ENCODE measurements at places on chromosomes 7 and 10.

DNA sequence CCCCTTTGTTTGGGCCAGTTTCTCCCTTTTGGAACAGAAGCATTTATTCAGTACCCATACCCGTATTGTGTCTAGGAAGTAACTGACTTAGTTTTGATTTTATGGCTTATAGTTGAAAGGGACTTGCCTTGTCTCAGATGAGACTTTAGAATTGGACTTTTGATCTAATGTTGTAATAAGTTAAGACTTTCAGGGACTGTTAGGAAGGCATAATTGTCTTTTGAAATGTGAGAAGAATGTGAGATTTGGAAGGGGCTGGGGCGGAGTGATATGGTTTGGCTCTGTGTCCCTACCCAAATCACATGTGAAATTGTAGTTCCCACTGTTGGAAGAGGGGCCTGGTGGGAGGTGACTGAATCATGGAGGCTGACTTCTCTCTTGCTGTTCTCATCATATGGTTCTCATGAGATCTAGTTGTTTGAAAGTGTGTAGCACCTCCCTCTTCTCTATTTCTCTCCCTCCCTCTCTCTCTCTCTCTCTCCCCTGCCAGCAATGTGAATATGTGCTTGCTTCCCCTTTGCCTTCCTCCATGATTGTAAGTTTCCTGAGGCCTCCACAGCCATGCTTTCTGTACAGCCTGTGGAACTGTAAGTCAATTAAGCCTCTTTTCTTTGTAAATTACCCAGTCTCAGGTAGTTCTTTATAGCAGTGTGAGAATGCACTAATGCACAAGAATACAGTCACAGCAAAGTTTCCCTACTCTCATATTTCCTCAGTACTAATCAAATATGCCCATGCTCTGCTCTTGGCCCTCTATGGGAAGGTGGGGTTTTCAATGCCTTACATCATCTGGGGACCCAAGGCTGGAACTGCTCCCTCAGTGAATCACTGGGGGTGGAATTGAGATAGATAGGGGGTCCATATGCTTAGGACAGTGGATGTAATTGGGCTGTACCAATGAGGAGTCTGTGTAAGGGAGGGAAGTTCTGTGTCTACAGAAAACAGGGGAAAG lies 17.2 kb upstream of the AKR1C1 start:
- no peak for DNase-seq

GRCh38 chr10:22247636-22248035 lies 29.8 kb upstream of the EBLN1 start:
- no peak for DNase-seq

- DNase-seq: no peak
Observed at GRCh38 chr7:47611045-47611511, 29.2 kb upstream of the TNS3 start.

DNA sequence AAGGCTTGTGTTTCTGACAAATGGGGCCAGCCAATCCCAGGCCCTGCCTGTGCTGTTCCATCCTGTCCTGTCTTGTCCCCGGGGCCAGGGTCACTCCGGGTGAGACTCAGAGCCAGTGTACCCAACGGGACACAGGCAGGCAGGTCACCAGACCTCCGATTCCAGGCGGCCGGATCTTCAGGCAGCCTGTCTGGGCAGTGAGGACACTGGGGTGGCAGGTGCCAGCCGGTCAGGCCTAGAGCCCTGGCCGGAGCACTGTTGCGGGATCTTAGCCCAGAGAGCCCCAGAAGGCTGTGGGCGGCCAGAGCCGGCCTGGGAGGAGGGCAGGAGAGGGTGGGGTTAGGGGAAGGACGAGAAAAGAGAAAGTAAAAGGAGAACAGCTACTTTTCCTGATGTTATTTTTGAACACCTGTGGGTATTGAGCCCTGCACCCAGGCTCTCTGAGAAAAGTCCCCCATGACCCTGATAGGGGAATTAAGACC lies 134.3 kb upstream of the TNRC18 start:
- no peak for DNase-seq

GRCh38 chr7:20738518-20739481 lies 47.9 kb downstream of the SP8 start:
- no peak for DNase-seq

- no peak for DNase-seq
Observed at GRCh38 chr7:37249240-37249639, 199.4 kb downstream of the ELMO1 start.

DNA sequence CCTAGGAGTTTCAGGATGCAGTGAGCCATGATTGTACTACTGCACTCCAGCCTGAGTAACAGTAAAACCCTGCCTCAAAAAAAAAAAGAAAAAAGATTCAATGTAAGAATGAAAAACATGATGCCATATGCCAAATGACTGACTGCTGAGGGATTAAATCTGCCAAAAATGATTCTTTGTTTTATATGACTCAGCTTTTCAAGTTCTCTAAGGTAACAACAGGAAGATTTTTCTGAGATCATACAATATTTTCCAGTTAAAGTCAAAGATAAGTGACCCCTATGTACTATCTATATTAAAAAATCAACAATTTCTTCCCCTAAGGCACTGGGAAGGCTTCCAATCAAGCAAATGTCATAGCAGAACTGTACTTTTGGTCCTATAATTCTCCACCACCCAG lies 271.2 kb upstream of the IMMP2L start:
- no peak for DNase-seq

DNA sequence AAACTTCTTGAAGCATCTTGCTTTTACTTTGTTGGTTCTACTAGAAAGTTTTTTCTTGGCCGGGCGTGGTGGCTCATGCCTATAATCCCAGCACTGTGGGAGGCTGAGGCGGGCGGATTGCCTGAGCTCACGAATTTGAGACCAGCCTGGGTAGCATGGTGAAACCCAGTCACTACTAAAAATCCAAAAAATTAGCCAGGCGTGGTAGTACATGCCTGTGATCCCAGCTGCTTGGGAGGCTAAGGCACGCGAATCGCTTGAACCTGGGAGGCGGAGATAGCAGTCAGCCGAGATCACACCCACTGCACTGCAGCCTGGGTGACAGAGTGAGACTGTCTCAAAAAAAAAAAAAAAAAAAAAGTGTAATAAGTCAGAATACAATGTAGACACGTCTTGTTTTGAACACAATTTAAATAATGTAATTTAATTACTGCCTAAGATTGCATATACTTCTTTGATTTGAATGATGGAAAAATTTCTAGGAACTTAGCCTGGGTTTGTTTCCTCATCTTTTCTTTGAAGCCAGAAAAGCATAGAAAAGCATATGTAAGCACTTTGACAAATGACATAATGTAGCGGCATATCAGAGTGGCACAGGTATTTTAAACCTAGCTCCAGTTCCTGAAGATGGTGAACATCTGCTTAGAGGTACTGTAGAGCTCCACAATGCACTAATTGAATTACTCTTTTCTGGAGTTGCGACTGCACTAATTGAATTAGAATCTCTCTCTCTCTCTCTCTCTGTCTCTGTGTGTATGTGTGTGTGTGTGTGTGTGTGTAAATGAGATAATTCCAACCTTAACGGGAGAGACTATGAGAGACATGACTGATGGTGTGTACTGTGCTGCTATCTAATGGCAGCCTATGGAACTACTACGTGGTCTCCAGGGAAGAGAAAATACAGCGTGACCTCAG lies 87.8 kb downstream of the BTRC start:
- DNase-seq: no peak

DNA sequence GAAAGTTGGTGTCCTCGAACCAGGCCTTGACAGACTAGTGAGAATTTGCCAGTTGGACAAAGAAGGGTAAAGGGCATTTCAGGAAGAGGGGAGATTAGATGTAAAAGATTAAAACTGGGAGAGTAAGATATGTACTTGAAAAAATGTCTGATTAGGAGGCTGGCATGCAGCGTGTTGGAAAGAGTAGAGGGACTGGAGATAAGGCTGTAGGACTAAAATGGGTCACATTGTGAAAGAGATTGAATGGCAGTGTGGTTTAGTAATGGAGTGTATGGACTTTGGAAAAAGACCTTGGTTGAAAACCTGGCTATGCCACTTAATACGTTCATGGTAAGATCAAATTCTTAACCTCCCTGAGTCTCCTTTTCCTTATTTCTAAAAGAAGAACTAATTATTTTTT lies 14.1 kb downstream of the CREM start:
- no peak for DNase-seq

GRCh38 chr10:27558612-27559020 lies 54.5 kb downstream of the RAB18 start:
- no peak for DNase-seq

GRCh38 chr10:129882291-129883010 lies 81.6 kb downstream of the EBF3 start:
- DNase-seq: no peak

DNA sequence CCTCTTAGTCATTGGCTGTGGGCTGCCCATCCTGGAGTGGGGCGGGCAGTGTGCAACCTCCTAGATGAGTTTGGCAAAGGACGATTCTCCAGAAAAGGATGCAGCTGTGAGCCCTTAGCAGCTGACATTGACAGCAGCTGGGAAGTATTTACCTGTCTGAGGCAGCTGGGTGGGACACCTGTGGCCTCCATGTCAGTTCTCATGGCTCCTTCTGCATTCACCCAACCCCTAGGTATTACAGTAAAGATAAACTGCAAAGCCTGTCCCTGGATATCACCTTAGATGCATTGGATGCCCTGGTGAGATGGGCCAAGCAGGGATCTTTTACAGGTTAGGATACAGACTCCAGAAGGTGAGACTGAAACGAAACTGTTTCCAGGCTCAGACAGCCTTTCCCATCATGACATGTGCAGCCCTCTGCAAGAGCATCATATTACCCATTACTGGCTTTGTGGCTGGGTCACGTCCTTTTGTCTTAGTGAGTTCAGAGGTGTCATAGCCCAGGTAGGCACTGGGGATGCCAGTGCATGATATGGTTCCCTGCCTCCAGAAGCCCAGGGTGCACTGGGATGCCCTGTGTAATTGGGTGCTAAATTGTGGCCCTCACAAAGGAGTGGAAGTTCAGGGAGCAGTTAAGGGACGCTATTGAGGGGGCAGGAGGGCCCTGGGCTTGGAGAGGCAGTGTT lies 28.9 kb downstream of the MINDY4 start:
- no peak for DNase-seq

DNA sequence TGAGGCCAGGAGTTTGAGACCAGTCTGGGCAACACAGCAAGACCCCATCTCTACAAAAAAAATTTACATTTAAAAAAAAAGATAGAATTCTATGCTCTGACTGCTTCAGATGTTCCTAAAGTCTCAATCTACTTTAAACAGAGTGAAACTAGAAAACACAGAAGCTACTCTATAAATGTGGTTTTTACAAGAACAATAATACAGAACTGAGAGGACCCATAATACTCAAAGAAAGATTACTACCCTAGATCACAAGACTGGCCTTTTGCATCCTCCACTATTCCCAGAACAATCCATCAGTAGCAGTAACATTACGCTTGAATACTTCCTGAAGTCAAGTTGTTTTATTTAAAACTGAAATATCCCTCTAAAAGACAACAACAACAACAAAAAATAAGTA lies 119.4 kb downstream of the ZFAND4 start:
- no peak for DNase-seq

GRCh38 chr10:70756700-70757360 lies 28.3 kb downstream of the TBATA start:
- no peak for DNase-seq

DNA sequence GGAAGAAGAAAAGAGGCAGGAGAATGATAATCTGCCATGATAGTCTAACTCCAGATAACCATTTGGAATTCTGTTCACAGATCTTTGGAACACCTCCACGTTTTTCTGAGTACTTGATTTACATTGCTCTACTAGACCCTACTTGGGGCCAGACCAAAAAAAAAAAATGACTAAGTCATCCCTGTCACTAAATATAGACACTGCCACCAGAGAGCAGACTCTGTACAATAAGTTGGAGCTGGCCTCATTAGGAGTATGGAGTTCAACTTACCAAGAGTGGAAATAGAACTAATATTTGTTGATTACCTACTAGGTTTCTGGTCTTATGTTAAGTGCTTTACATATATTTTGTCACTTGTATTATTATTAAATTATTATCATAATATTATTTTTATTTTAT lies 80.9 kb upstream of the ZNF800 start:
- DNase-seq: no peak

GRCh38 chr7:94296881-94297280 lies 97.8 kb upstream of the COL1A2 start:
- no peak for DNase-seq

DNA sequence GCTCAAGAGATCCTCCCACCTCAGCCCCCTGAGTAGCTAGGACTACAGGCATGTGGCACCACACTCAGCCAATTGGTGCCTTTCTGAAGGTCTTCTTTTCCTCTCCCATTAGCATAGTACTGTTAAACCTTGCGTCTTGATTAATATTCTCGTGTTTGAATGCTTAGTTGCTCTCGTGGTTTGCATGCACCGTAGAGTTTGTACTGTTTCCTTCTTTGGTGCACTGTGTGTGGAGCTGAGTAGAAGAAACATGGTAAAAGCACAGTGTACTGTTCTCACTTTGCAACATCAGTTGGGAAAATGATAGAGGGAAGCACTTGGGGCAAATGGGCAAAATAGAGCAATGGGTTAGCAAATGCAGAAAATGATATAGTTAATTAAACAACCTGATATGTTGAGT lies 27.6 kb upstream of the RPA3 start:
- no peak for DNase-seq

DNA sequence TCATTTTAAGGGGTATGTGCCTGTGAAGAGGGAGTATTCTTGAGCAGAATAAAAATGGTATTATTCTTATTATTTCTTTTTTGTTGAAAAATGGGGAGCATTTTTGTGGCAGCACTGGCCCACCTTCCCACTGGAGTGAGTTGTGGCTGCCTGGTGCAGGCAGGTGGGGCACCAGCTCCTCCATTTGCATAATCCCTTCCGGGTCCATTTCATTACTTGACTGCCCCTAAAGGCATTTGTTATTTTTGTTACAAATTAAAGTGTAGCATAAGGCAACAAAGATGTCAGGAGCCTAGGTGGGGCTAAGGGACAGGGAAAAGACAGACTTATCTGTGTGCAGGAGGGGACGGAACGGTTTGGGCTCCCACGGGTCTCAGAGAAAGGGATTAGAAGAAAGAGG lies 26.8 kb downstream of the GOLGA7B start:
- DNase-seq: no peak

GRCh38 chr10:48252354-48252650 lies 22.2 kb downstream of the FRMPD2 start:
- no peak for DNase-seq

DNA sequence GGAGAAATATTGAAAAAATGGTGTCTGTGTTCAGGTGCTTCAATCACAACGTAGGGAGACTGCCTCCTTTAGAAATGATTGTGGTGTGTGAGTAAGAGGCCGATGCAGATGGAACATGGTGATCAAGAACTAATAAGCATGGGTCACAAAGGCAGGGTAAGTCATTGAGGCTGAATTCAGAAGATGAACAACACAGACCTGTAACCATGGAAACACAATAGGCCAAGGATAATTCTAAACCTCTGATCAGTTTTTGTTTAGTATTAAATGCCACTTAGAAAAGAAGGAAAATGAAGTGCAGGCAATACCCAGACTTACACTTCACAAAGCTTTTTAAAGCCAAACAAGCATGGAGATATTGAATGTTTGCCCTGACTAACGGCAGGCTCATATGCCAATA lies 32.8 kb upstream of the TAS2R16 start:
- no peak for DNase-seq

DNA sequence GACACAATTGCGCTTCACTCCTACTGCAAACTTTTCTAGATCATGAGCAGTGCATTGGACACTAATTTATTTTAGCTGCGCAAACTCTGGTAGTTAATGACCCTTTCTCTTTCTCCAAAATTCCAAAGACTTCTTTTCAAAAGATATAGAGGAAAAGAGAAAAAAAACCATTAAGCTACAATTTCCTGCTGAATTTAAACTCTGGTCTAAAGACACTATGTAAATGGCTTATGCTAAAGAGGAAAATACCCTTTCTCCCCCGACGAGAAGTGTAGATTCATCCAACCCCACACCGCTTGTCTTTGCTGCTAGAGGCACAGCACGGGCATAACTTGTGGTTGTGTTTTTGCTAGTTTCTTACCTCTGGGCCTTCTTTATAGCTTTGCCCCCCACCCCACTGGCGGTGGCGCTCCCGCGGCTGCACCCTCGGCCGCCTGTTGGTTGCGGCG lies 84.1 kb downstream of the SNX10 start:
- DNase-seq: no peak

Data from stimulated activated CD8-positive, alpha-beta memory T cell treated with anti-CD3 and anti-CD28 coated beads, Interleukin-15, amount 100 ng/mL, for 48 hours (primary cell).